ENCODE measurements at places on chromosomes 1 and 21.

GRCh38 chr1:243473227-243474135 lies 217.6 kb downstream of the SDCCAG8 start:
- DNase-seq: no peak

DNA sequence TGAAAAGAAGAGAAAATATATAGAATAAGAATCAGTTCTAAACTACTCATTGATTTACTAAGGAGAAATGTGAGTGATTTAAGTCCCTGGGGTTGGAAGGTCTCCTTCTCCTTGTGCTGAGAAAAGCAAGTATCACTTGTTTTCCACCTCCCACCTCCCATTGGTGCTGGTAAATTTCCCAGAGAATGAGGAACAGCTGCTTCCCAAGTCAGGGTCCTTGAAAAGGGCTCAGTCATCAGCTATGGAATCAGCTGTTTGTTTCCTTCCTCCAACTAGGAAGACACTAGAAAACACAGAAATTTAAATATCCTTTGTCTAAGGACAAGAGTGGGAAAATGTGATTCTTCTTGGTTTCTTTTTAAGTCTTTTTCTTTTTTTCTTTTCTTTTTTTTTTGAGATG lies 131.3 kb upstream of the C1orf21 start:
- DNase-seq: no peak

DNA sequence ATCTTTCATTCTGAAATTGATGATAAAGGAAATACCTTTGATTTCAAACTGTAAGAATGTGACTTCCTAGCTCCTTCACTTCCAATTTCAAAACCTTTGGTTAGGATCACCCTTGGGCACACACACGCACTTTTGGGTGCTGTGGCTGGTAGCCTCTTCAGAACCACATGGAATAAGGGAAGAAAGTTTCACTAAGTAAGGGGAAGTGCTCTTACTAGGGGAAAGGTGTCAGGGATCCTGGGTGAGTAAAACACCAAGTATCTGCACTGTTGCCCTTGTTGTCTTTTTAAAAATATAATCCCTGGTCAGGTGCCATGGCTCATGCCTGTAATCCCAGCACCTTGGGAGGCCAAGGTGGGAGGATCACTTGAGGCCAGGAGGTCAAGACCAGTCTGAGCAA lies 132.4 kb downstream of the SDCCAG8 start:
- no peak for DNase-seq

DNA sequence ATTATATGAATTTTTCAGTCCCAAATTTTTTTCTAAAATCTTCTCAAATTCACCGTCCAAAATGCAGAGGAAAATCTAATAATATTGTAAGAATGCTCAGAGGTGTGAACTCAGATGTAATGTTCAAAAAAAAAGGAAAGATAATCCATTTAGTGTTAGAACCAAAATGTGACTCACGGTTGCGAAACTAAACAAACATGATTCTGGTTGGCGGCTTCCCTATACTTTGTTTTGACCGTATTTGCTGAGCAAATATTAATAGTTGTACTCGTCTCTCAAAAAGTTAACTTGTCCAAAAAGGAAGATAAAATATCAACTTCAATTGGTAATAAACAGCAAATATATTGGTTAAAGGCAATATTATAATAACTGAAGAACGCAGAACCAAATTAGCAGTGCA lies 34.4 kb downstream of the ZSWIM5 start:
- no peak for DNase-seq

DNA sequence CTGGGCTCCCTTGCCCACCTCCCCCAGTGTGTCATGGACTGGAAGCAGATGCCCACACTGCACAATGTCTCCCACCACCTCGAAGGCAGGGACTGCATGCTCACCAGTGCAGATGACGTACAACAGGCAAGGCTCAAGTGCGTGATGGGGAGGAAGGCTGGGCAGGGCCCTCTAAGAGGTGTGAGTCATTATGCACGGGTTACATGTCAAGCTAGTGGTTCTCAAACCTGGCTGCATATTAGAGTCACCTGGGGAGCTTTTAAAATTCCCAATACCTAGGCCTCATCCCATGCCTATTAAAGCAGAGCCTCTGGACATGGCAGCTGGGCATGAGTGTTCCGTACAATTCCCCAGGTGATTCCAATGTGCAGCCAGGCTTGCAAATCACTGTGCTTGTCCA lies 137.9 kb upstream of the NGF start:
- DNase-seq: no peak

GRCh38 chr1:31436596-31437432 lies 23.8 kb downstream of the SERINC2 start:
- DNase-seq: no peak

GRCh38 chr1:98102345-98103030 lies 181.7 kb upstream of the DPYD start:
- DNase-seq: no peak

- DNase-seq: no peak
These were observed 1367.2 kb downstream of the KCNT2 start for GRCh38 chr1:195241066-195241465.

DNA sequence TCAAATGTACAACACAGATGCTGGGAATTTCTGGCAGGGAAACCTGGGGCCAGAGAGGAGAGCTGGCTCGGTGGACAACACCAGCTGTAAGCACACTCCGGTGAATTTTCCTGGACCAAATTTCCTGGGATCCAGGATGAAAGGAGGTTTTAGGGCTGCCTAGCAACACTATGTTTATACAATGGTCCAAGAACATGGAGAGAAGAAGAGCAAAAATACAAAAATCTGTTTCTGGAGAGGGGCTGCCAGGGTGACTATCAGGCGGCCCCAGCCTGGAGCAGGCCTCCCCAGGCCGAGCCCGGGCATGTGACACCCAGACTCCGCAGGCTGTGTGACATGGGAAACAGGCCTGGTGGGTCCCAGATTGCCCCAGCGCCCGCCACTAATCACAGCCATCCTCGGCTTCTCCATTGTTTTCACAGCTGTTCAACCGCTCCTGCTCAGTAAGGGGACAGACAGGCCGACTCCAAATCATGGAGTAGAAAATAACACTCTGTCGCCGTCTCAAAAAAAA lies 336.0 kb upstream of the NFIA start:
- no peak for DNase-seq

DNA sequence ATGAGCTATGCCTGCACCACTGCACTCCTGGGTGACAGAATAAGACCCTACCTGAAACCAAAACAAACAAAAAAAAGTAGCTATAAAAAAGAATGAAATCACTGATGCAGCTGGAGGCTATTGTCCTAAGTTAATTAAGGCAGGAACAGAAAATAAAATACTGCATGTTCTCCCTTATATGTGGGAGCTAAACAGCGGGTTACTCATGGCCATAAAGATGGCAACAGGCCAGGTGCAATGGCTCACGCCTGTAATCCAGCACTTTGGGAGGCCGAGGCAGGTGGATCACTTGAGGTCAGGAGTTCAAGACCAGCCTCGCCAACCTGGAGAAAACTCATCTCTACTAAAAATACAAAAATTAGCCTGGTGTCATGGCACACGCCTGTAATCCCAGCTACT lies 152.7 kb downstream of the PIK3R3 start:
- no peak for DNase-seq

DNA sequence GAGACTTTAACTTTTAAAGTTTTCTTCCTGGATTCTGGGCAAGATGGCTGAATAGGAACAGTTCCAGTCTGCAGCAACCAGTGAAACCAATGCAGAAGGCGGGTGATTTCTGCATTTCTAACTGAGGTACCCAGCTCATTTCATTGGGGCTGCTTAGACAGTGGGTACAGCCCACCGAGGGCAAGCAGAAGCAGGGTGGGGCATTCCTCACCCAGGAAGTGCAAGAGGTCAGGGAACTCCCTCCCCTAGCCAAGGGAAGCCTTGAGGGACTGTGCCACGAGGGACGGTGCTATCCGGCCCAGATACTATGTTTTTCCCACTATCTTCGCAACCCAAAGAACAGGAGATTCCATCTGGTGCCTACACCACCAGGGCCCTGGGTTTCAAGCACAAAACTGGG lies 121.0 kb downstream of the VAV3 start:
- no peak for DNase-seq

GRCh38 chr21:36395353-36396111 lies 10.3 kb downstream of the CHAF1B start:
- no peak for DNase-seq

DNA sequence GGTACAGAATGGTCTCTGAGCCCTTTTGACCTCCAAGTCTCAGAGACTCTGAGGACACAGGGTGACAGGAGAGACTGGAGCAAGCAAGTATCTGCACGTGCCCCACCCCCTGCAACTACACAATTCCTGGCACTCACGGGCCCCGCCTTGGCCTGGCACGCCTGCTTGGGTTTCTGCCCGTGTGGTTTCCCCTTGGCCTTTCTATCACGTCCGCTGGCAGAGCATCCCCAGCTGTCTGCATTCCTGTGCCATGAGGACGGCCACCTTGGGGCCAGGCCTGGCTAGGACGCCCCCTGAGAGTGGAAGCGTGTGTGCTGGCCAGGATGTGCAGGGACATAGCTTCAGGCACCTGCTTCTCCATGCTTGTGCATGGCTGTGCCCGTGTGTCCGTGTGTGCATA lies 14.3 kb upstream of the EDN2 start:
- no peak for DNase-seq

DNA sequence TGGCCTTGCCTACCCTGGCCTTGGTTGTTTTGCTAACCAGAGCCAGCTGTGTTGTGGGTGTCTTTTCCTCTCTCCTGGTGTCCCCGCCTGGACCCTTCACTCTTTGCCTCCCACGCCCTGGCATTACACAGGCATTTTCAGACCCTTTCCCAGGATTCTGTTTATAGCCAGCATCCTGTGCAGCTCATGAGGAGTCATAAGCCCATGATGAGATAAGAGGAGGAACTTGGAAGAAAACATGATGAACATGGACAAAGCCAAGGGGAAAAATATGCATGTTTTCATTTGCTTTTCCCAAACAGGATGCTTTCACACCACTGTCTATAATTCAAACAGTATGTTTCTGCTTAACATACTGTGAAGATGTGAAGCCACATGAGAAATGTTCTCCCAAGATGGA lies 18.7 kb upstream of the WARS2 start:
- DNase-seq: no peak

DNA sequence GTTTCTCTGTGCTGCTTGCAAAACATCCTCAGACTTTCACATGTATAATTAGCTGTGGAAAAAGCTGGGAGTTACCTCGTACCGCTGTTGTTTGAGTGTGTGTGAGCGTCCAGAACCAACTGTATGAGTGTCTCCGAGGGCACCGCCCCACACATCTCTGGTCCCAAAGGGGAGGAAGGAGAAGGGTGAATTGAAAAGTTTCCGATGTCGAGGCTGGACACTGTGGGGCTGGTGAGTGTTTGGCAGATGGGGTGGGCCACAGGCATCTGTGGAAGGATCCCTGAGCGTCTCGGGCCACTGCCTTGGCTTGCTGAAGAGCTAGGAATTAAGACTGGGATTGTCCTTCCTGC lies 1.2 kb downstream of the ATP2B4 start:
- DNase-seq: peak; percentile 12

- DNase-seq: peak; percentile 51
These were observed 81.9 kb downstream of the SIPA1L2 start for GRCh38 chr1:232547938-232548484.

- DNase-seq: peak; percentile 24
These were observed 77.6 kb downstream of the XCL2 start for GRCh38 chr1:168466092-168466713.

GRCh38 chr1:199163267-199163666 lies 524.4 kb downstream of the PTPRC start:
- no peak for DNase-seq

DNA sequence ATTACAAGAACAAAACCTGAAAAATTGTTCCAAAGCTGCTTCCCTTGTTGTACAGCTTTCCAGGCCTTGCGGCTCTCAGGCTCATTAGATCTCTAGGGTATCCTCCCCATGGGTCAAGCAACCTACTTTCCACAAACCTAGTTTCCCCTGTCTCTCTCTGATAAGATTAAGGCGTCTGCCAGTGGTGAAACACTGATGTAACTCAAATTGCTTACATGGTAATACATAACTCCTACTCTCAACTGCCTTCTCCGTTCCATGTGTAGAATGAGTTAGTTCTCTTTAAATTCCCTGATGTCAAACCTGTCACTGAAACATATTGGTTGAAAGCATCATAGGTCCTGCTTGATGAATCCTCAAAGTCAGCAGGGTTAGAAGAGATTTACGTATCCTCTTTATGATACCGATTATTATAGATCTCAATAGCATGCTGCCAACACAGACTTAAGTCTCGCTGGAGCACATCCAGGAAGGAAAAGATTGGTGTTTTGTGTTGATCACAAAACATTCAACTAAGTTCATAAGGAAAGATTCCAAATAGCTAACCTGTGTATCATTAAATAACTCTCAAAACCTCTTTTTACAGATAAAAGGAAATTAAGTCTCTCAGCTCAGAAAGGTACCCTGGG lies 10.6 kb downstream of the PPP1R15B start:
- no peak for DNase-seq

DNA sequence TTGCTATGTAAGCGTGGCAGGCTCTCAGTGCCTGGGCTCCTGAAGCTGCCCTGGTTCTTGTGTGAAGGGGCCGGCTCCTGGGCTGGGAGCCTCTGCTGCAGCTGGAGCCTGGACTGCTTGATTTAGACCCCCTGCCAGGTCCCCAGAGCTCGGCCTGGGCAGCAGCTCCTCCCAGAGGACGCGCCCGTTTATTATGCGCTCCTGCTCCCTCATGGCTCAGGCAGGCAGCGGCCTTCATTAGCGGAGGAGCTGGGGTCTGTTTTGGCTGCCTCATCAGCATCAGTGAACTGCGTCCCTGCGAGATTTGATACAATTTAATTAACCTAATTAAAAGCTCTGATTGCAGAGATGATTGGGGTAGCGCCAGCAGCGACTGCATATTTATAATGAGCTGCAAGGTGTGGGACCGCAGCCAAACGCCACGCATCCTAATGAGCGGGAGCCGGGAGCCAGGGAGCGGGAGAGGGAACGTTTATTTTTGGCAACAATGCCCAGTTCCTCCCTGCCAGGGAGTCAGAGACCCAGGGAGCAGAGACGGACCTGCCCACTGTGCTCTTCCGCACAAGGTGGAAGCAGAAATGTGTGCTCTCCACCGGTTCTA lies 16.6 kb downstream of the UTP11 start:
- peak; percentile 33 for DNase-seq

GRCh38 chr1:201482755-201483154 lies 13.8 kb upstream of the PHLDA3 start:
- DNase-seq: no peak

GRCh38 chr1:84246213-84246612 lies 55.3 kb upstream of the SAMD13 start:
- DNase-seq: no peak

- no peak for DNase-seq
These were observed 18.1 kb downstream of the COL6A1 start for GRCh38 chr21:45999581-46000181.

GRCh38 chr21:43721939-43722338 lies 3.0 kb downstream of the PDXK start:
- no peak for DNase-seq

DNA sequence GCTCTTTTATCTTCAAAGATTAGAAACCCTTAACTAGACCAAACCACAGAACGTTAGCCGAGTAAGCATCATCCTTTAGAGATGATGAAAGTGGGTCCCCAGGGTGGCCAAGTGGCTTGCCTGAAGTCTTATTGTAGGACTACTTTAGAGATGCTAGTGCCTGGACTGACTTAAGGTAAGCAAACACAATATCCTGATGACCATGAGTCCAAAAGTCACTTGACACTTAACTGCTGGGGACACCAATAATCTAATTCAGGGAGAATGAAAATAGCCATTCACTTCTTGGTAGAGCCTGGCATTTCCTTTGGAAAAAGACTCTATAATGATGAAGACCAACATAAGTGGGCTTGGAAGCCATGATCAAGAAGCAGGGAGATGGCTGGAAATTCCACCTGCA lies 225.3 kb upstream of the IRF2BP2 start:
- no peak for DNase-seq

GRCh38 chr21:45480701-45481500 lies 61.3 kb downstream of the SLC19A1 start:
- DNase-seq: no peak

GRCh38 chr1:186623551-186623950 lies 56.7 kb downstream of the PTGS2 start:
- no peak for DNase-seq

Data from NCI-H526 (cell line).